ENCODE measurements at places on chromosomes 6 and 20.
A peak's percentile ranks its signal among the peaks of the same experiment; 100 is the strongest.

GRCh38 chr20:33518071-33518470 is 28.2 kb downstream of the CBFA2T2 start:
- DNase-seq = no peak

DNA sequence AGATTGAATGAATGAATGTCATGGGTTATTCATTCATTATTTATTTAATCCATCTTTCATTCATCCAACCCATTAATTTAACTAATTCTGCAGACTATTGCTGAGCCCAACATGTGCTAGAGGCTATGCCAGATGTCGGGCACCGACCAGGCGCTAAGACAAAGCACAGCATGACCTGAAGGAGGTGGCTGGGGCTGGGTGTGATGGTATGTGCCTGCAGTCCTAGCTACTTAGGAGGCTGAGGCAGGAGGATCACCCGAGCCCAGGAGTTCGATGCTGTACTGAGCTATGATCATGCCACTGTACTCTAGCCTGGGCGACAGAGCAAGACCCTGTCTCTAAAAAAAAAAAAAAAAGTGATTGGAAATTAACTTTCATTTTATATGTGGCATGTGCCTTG is 5.7 kb upstream of the SLC22A7 start:
- DNase-seq = no peak

DNA sequence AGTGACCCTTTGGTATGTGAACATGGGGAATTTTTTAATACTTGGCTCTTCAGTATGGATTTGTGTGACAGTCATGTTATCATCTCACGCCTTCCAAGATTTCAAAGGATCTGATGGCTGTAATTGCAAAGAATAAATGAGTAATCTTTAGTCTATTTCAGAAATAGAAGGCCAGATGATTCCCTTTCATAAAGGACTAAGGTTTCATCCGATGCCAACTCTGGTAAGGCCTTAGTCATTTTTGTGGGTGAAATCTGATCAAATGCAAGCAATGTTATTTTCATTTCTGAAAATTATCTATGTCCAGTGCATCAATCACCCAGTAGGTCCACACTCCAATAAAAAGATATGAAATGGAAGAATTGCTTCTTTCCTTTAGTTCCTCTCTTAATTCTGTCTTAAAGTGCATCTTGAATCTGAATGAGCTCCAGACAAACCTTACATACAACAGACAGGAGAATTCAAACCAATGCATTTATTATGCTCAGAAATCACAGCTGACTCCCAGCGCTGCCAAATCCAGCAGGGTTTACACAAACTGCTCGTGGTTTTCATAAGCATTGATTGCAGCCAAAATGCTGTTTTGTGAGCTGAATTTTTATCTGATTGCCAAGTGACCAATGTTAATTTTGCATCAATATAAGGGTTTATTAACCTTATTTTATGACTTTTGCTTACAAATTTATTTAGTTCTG is 565.2 kb upstream of the MARCKS start:
- no peak for DNase-seq

- no peak for DNase-seq
Measured at GRCh38 chr6:19839788-19840187, 2.6 kb downstream of the ID4 start.

DNA sequence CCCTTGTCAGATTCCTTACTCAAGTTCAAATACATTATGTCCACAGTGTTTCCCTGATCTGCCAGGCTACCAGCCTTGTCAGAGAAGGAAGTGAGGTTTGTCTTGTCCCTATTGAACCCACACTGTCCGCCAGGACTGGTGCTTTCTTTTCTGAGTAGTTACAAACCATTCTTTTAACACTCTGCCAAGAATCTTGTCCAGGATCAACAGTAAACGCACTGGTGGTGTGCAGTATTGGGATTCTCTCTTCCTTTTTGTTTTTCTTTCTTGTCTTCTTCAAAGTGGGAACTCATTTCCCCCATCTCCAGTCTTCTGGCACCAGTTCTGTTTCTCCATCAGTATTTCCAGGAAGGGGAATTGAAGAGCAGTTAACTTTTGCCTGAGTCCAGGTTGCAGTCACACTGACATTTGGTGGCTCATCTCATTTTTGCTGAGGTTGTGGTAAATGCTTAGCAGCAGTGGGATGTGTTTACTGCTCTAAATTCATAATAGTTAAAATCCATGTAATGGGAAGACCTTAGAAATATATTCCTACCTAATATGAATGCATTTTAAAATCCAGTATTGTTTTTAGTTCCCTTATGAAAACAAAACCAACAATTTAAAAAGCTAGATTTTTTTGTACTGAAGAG is 295.3 kb downstream of the PRL start:
- no peak for DNase-seq

- DNase-seq = no peak
Measured at GRCh38 chr6:119241111-119241465, 108.5 kb downstream of the MAN1A1 start.

GRCh38 chr6:167700199-167700598 is 126.5 kb upstream of the AFDN start:
- no peak for DNase-seq

DNA sequence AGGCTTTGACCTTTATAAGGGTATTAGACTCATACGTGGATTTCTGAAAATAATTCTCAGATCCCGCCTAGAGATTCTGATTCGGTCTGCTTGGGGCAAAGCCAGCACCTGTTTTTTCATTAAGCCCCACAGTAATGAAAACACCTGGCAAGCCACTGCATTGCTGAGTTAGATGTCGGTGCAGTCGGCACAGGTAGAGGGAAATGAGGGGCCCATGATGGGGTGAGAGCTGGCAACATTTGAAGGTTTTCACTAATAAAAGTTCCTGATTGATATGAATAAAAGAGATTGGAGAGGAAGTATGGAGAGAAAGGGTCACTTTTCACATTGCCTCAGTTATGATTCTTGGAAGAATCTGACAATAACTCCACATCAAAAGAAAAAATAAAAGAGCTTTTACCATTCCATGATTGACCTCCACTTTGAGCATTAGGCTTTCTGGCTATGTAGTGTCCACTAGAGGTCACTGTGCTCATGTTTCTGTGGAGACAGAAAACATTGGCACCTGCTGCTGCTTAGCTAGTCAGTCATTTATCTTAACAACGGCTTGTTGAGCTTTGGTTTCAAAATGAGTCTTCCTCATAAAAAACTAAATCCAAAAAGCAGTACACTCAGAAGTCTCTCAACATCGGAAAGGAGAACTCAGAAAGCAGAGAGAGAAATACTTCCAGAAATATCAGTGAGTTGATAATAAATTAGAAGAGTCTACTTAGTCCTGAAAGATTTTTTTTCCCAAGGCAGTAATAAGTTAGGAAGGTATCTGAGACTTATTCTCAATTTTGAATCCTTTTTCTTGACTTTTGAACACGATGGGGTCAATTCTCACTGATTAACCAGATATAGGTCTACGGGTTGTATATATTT is 53.3 kb upstream of the KLHL31 start:
- peak; percentile 23 for DNase-seq

DNA sequence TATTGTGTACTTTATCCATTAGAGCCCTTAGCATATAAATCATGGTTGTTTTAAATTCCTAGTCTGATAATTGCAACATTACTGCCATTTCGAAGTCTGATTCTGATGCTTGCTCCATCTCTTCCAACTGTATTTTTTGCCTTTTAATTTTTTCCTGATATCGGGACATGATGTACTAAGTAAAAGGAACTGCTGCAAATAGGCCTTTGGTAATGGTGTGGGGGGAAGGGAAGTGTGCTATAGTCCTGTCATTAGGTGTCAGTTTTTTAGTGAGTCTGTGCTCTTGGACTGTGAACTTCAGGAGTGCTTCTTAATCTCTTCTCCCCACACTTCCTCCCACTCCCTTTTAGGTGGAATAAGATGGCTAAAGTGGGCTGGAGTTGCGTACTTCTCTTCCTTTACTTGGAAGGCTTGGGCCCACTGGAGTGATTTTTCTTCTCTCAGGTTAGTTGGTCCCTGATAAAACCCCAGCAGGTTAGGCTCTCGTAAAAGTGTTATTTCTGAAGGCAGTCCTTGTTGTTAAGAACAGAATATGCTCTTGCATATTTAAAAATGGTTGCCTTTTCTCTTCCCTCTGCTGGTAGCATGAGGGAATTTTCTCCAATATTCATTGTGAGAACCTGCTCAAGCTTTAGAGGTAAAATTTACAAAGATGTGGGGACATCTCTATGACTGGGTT is 18.1 kb downstream of the STXBP5 start:
- DNase-seq = no peak

GRCh38 chr20:14726591-14726990 is 389.2 kb upstream of the FLRT3 start:
- DNase-seq = no peak

- DNase-seq = no peak
Measured at GRCh38 chr6:44636561-44637248, 249.2 kb downstream of the CDC5L start.

- DNase-seq = no peak
Measured at GRCh38 chr6:54910921-54911320, 64.3 kb downstream of the FAM83B start.

- no peak for DNase-seq
Measured at GRCh38 chr20:12012241-12013222, 94.8 kb downstream of the BTBD3 start.

DNA sequence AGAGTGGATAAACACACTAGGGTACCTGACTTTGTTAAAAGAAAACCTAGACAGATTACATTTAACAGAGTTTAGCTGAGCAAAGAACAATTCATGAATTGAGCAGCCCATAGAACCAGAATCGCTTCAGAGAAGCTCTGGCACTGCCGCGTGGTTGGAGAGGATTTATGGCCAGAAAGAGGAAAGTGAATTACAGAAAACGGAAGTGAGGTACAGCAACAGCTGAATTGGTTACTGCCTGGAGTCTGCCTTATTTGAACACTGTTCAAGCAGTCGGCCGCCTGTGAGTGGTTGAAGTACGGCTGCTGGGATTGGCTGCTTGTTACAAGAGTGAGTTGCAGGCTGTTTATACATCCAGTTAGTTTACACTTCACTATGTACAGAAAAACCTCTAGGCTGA is 253.8 kb upstream of the CDYL start:
- DNase-seq = no peak

DNA sequence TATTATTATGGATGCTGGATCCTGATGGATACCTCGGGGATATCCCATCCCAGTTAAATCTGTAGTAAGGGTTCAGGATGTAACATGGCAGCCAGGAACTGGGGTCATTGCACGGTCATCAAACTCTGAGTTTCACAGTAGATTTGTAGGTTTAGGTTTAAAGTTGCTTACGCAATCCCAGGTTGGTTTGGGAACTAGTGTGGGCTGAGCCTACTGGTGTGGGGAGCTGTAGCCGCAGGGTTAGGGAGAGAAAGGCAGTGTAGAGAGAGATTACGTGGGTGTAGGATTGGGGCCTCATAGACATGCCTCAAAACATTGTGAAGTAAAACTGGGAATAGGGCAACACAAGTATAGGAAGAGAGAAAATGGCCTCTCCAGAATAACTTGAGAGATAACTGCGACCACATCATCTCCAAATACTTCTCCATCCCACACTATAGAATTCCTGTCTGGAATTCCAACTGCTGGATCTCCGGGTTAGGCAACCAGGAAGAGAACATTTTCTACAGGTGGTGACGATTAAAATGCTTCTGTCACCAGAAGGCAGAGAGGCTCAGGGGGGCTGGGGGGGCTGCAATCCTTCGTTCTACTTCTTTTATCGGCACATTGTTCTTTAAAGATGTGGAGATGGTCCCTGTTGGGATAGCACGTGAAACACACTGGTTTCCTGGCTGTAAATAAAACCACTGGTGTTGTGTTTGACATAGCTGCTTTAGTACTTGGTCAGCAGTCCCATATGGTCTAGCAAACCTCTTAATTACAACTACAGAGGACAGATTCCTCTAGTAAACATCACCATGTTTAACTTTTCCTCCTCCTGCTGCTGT is 44.9 kb upstream of the TMEM170B start:
- DNase-seq = no peak

- DNase-seq = no peak
Measured at GRCh38 chr20:47614703-47615309, 113.1 kb downstream of the NCOA3 start.

- DNase-seq = no peak
Measured at GRCh38 chr20:10670501-10671220, 3.1 kb downstream of the JAG1 start.

GRCh38 chr6:3757241-3757641 is 5.7 kb upstream of the PXDC1 start:
- DNase-seq = no peak

DNA sequence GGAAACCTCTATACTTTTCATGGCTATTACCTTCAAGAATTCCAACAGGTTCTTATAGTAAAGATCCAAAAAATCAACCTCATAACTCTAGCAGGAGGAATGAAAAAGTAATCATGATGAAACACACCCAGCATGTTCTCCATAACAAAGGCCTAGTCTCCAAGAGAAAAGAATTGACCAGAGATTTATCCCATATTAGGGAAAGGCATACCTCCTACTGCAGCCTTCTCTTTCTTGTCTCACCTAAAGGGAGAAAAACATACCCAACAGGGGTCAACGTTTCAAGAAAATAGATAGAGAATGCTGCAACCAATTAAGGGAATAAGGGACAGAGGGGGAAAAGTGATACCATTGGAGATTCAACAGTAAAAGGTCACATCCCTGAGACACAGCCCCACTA is 262.5 kb downstream of the FRK start:
- no peak for DNase-seq

- no peak for DNase-seq
Measured at GRCh38 chr6:31246051-31246521, 25.8 kb downstream of the HLA-C start.

GRCh38 chr6:166538297-166539010 is 48.0 kb downstream of the RAMACL start:
- DNase-seq = no peak
